ENCODE measurements at places on chromosomes 16 and 17.

DNA sequence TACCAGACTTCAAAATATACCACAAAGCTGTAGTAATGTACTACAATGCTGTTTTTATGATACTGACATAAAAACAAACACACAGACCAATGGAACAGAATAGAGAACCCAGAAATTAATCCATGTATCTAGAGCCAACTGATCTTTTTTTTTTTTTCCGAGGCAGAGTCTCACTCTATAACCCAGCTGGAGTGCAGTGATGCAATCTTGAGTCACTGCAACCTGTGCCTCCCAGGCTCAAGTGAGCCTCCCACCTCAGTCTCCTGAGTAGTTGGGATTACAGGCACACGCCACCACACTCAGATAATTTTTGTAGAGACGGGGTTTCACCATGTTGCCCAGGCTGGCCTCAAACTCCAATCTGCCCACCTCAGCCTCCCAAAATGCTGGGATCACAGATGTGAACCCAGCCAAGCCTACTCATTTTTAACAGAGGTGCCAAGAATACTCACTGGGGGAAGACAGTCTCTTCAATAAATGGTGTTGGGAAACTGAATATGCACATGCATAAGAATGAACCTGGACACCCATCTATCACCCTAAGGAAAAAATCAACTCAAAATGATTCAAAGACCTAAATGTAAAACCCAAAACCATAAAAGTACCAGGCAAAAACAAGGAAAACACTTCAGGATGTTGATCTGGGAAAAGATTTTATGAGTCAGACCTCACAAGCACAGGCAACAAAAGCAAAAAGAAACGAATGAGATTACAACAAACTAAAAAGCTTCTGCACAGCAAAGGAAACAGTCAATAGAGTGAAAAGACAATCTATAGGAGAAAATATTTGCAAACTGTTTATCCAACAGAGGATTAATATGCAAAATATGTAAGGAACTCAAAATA is 63.1 kb downstream of the STX8 start:
- no peak for DNase-seq

- DNase-seq = no peak
These were observed 493 bp upstream of the PDE6G start for GRCh38 chr17:81656835-81657234.

DNA sequence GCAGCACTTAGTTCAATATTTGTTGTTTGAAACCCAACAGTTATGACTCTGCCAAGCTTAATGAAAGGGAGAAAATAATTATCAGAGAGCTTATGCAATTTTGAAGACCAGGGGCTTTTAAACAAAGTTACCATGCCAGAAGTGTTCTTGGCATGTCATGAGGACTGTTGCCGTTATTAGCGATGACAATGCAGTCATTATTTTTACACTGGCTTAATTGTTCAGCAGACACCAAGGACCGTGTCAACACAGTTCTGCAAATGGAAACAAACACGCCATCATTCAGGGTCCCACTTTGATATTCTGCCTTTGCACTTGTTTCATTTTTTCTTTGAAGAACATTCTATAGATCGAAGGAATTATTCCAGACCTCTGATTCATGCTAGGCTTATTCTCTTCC is 518.5 kb downstream of the CDH13 start:
- DNase-seq = no peak

DNA sequence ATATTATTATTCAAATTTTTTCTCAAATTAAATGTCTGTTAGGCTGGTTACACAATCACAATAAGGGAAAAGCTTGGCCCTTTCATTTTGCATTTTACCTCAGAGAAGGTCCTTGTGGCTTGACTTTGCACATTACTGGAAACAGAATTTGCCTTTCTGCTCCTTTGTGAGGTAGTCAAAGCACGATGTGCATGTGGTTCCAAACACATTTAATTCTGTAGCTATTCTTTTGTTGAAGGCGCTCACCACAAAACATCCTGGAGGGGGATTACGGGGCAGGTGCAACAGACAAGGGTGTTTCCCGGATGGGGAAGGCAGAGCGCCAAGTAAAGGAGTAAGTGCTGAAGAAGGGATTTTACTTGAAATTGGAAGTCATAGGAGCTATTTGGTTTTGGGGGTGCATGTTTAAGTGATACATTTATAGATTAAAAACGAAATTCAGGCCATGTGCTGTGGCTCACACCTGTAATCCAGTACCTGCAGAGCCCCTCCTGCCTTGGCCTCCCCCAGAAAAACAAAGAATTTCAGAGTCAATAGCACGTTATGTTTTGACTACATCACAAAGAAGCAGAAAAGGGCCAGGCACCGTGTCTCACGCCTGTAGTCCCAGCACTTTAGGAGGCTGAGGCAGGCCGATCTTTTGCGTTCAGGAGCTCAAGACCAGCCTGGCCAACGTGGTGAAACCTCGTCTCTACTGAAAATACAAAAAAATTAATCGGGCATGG is 31.2 kb upstream of the TENT4B start:
- no peak for DNase-seq

DNA sequence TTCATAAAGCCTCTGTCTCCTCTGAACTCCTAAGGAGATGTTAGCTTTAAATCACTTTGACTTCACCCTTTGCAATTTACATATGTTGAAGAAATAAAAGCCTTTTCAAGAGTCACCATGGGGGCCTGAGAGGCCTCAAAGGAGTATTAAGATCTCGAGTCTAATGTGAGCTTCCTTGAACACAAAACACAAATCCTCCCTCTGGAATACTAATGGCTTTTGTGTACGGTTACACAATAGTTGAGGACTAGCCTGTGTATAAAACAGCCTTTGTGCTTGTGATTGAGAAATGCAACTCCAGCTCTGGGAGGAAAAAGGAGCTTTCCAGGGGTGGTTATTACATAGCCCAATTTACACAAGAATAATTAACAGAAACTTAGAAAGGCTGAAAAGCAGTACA is 1140.2 kb downstream of the CDH11 start:
- DNase-seq = no peak
